ELF-1 (cell line): ENCODE measurements at places on chromosomes 2 and 18.

- DNase-seq = peak; percentile 80
These were observed 114.5 kb downstream of the INSIG2 start for GRCh38 chr2:118202707-118203303.

- DNase-seq = no peak
These were observed 2.5 kb upstream of the SMIM21 start for GRCh38 chr18:75429975-75430374.

DNA sequence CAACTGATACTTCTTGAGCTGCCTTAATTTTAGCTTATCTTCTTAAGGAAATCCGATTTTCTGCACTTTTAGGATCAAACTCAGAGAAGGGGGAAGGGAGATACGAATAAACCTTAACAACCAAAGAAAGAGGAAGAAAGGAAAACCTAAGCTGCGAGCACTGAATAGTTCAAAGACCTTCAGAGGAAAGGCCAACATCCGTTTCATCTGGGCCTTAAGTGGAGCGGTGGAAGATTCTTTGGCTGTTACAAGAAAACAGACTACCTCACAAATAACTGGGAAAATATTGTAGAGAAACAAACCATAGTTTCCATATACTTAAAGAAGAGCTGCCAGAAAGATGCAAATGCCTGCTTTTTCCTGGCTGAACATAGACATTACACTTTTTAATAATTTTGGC, 43.6 kb downstream of the VIT start:
- no peak for DNase-seq

DNA sequence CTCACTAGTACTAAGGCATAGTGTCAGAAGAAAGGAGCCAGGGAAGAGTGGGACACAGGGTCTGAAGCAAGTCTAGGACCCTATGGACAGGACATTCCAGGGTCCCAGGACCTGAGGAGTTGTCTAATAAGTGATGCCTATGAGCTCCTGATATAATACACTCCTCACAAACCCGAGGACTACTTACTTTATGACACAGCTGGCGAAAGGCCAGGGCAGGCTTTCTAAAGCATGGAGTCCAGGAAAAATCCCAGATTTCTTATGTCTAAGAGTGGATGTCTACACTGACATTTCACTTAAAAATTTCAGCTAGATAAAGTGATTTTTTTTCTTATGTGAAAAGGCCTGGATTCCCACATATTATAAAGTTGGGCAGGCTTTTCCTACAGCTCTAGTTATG, 502.2 kb upstream of the SETBP1 start:
- DNase-seq = no peak

DNA sequence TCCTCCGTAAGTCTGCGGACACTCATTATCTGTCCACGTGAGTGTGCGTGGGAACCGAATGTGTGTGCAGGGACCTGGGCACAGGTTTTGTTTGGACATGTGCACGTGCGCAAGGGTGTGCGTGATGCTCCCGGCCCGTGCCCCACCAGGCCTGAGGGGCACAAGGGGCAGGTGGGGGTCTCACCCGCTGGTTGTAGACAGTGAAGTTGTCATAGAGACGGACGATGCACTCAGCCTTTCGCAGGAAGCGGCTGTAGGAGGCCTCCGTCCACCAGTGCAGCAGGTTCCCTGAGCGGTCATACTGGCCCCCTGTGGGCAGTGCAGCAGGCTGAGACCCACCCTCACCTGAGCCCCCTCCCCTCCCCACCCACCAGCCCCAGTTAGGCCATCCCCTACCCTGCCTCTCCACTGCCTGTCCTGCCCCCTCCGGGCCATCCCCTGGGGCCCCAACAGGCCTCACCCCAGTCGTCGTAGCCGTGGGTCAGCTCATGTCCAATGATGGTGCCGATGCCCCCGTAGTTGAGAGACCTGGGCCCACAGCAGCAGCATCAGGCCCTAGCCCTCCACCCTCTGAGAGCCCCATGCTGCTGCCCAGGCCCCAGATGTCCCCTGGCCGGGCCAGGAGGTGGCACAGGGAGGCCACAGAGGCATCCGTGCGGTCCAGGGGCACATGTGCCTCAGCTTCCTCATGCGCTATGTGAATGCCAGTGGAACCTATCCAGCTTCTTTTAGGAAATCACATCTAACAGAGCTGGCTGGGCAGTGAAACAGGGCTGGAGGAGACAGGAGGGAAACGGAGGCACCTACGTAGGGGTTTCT, 6.1 kb downstream of the ECEL1 start:
- no peak for DNase-seq

- DNase-seq = no peak
These were observed 54.0 kb upstream of the GPR75 start for GRCh38 chr2:53913721-53914120.

DNA sequence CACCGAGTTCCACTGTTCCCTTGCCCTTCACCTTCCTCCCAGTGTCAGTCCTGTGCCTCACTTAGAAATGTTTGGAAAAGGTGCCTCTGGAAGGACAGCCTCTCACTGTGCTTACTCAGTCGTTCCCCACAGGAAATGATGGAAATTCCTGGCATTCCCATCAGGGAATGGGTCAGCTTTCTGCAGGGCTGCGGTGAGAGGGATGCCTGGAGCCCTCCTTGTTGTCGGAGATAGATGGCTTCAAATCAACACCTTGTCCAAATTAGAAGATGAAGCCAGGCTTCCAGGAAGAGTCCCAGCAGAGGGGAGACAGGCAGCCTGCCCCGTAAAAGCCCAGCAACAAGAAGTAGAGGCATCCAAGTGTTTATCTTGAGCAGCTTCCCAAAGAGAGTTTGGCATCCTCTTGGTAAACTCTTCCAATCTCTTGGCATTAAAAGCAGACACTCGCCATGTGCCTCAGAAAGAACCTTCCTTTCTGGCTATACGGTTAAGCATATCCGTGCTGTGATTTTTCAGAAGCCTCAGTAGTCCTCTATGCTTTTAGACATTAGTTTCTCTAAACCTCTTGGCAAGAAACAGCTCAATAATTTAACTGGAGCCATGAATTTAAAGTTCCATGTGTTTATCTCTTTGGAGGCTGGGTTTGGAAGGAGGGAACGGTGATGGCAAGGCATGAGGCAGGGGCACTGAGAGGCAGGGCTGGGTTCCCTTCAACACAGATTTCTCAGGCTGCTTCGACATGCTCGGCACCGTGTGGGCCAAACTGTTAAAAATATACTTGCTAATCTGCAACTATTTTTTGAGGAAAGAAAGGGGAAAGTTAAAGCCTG, 25.1 kb downstream of the COLEC12 start:
- peak; percentile 88 for DNase-seq

DNA sequence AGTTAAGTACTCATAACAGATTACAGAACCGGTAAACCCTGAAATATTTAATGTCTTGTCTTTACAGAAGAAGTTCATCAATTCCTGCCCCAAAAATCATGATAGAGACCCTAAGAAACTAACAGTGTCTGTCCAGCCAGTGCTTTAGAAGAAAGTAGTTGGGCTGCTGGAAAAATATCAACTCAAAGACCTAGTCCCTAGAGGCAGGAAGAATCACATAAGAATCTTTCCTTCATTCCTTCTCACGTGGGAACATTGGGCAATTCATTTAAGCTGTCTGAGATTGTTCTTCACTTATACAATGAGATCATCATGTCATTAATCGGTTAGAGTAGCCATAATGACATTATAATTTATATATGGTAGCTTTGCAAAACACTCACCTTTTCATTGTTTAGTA, 156.4 kb downstream of the CCBE1 start:
- no peak for DNase-seq
